ENCODE measurements at places on chromosomes 13 and 19.

DNA sequence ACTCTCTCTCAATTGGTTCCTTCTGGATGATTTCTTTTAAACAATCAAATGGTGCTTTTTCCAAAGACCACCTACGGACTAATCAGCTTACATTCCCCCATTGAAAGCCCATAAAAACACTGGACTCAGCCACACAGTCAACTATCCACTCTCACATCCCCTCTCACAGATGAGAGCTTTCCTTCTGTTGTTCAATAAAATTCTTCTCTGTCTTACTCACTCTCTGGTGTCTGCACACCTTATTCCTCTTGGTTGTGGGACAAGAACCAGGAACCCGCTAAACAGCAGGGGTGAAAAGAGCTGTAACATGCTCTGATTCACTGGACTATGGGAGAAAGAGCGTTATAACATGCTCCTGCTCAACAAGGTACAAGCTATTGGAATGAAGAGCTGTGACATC, 2896.2 kb downstream of the PCDH9 start:
- no peak for DNase-seq

DNA sequence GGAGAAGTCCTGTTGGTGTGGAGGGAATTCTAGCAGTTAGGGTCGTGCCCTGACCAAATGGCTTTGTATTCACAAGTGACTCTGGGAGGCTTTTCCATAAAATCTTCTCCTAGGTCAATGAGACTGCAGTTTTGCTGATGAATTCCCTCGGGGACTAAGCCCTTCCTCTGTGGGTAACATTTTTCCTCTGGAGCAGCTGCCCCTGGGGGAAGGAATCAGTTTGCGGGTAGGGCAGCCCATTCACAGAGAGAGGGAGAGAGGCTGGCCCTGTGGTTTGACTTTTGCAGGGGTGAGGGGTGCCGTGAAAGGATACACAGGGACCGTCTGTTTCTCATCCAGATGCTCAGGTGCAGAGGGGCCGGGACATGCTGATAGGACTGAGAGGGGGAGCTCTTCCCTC, 67.3 kb downstream of the ERICH6B start:
- DNase-seq: no peak

- DNase-seq: no peak
Measured at GRCh38 chr13:33174491-33174890, 111.1 kb downstream of the STARD13 start.

- DNase-seq: no peak
Measured at GRCh38 chr19:16369664-16370576, 45.3 kb downstream of the KLF2 start.

DNA sequence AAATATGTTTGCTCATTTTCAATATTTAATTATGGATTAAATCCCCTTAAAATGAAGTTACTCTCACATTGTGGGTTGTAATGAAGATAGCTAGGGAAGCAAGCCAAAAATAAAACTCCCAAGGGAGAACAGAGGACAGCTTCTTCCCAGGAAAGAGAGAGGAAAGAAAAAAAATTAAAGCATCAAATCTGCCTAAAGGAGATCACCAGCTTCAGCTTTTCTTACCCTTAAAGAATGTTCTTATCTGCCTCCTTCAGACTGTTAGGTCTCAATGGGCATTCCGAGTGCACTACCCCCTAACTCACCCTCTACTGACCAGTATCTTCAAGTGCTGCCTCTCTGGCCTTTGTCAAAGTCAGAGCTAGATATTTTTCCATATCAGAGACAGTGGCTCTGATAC, 55.2 kb downstream of the XPO4 start:
- DNase-seq: no peak
